ENCODE measurements at places on chromosomes 5 and 9. TPM values are rescaled to one million over a fixed set of nuclear protein-coding genes. Genes with fewer than 3 reads are reported as not detected.

FGD3 gene
- total RNA-seq: 10.4 TPM

DNA sequence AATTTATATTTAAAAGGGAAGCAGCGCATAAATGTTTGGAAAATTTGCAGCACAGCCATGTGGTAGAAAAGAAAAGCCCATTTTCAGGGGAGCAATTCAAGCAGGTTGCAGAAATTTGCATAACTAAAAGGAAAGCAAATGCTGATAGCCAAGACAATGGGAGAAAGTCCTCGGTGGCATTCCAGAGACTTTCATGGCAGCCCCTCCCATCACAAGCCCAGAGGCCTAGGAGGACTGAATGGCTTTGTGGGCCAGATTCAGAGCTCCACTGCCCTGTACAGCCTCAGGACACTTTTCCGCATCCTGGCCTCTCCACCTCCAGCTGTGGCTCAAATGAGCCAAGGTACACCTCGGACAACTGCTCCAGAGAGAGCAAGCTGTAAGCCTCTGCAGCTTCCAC, 462.9 kb downstream of the CDK5RAP2 start:
- no peaks in the 10 kb centered on the region for H3K27me3 ChIP-seq
- no peak for DNase-seq
- no peak overlapping the region for H3K4me3 ChIP-seq
- H3K36me3 ChIP-seq: no peaks in the 10 kb centered on the region

KIF24 gene
- total RNA-seq: 0.43 TPM

- no peak overlapping the region for H3K4me3 ChIP-seq
- no peak overlapping the region for H3K27ac ChIP-seq
- H3K27me3 ChIP-seq: no peaks in the 10 kb centered on the region
- H3K36me3 ChIP-seq: no peaks in the 10 kb centered on the region
- no peak for DNase-seq
- no peaks in the 10 kb centered on the region for H3K4me1 ChIP-seq
These were observed 32.5 kb downstream of the GLT6D1 start for GRCh38 chr9:135606885-135607259.

GRCh38 chr9:113966394-113966793, 90.3 kb downstream of the ZNF618 start:
- H3K27ac ChIP-seq: no peak overlapping the region
- no peaks in the 10 kb centered on the region for H3K36me3 ChIP-seq
- no peaks in the 10 kb centered on the region for H3K4me1 ChIP-seq
- no peak overlapping the region for H3K4me3 ChIP-seq
- DNase-seq: peak; percentile 31
- H3K27me3 ChIP-seq: no peaks in the 10 kb centered on the region

DNA sequence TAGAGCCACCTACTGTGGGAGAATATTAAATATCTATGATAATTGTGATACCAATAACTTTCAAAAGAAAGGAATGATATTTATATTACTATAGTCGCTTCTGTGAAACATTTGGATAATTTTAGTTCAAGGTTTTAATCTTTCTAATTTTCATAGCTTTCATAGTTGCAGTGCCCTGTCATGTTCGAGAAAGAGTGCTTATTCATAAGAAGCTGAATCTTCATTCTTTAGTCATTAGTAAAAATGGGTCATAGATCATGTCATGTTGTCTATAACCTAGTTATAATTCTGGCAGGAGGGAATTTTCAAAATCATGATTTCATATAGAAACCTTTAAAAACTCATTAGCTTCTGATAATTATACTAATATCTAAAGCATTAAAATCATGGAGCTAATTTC, 685.6 kb downstream of the CETN3 start:
- no peaks in the 10 kb centered on the region for H3K4me1 ChIP-seq
- H3K27me3 ChIP-seq: no peaks in the 10 kb centered on the region
- DNase-seq: no peak
- H3K27ac ChIP-seq: no peak overlapping the region
- no peaks in the 10 kb centered on the region for H3K36me3 ChIP-seq

DNA sequence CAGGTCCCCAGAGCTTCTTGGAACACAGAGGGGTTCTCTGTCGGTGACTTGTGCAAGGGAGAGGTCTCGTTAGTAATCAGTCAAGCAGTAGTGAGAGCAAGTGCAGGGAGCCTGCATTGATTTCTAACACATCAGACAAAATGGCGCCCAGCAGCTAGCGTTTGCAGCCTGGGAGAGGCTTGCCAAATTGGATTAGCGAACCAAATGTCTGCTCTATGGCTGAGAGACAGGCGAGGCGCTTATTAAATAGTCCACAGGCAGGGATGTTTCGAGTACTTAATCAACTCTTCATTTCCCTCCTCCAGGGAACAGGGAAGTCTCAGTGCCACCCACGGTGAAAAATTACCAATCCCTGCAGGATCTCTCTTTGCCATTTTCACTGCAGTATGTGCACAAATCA, 131.4 kb upstream of the SHB start:
- H3K27ac ChIP-seq: no peak overlapping the region
- H3K27me3 ChIP-seq: no peaks in the 10 kb centered on the region
- H3K4me1 ChIP-seq: no peaks in the 10 kb centered on the region
- H3K4me3 ChIP-seq: no peak overlapping the region
- H3K36me3 ChIP-seq: no peaks in the 10 kb centered on the region

- H3K4me1 ChIP-seq: no peaks in the 10 kb centered on the region
- DNase-seq: no peak
- no peaks in the 10 kb centered on the region for H3K36me3 ChIP-seq
- H3K4me3 ChIP-seq: no peak overlapping the region
- no peak overlapping the region for H3K27ac ChIP-seq
These were observed 58.4 kb downstream of the PCSK1 start for GRCh38 chr5:96374653-96375052.

- DNase-seq: no peak
- no peaks in the 10 kb centered on the region for H3K27me3 ChIP-seq
- no peak overlapping the region for H3K27ac ChIP-seq
- no peaks in the 10 kb centered on the region for H3K36me3 ChIP-seq
- H3K4me1 ChIP-seq: no peaks in the 10 kb centered on the region
These were observed 19.1 kb downstream of the PTGS1 start for GRCh38 chr9:122389799-122390481.

DNA sequence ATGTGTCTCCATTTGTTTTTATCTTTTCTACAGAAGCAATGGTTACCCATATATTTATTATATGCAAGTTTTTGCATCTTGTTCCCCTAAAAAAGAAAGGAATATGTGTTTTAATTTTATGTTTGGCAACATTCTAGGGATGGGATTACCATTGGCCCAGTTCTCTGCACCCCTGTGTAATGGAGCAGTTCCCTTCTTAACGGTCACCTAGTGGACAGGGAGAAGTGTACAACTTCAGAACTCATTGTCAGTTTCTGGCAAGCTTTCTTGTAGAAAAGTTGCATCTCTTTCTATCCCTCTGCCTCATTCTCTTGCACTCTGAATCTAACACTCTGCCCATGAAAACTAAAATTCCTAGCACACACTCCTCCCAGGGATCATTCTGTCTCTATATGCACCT, 78.2 kb downstream of the DOCK8 start:
- no peak overlapping the region for H3K4me3 ChIP-seq
- H3K4me1 ChIP-seq: no peaks in the 10 kb centered on the region
- DNase-seq: no peak
- H3K27me3 ChIP-seq: no peaks in the 10 kb centered on the region
- no peaks in the 10 kb centered on the region for H3K36me3 ChIP-seq
- no peak overlapping the region for H3K27ac ChIP-seq

DNA sequence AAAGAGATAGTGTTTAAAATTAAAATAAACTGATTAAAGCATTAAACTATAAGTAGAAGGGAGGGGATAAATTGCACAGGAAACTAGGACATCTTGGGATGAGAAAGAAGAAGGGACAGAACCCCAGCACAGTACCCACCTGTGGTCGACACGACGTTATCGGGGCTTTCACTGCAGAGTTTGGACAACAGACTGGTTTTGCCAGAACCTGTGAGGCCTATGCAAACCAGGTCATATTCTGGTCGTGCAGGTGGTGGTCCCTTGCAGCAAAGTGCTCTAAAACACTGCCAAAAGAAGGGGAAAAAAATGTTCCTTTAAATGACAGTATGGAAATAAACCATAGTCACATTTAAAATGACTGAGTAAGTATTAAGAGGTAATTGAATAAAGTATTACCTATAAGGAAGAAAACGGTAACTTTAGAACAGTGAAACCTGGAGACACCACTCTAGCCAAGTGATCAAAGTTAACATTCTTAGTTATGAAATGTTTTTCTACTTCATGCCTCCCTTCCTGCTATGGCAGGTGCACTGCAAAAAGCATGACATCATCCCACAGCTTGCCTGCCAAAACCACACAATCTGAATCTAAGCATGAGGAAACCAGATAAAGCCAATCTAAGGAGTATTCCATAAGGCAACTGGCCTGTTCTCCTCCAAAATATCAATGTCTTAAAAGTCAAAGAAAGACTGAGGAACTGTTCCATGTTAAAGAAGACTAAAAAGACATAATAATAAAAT, 138.6 kb downstream of the ARL15 start:
- H3K4me1 ChIP-seq: no peaks in the 10 kb centered on the region
- H3K27me3 ChIP-seq: no peaks in the 10 kb centered on the region
- no peaks in the 10 kb centered on the region for H3K36me3 ChIP-seq
- no peak overlapping the region for H3K4me3 ChIP-seq
- DNase-seq: peak; percentile 31

GRCh38 chr5:73176250-73176649, 3.3 kb downstream of the TMEM174 start:
- H3K36me3 ChIP-seq: no peaks in the 10 kb centered on the region
- no peaks in the 10 kb centered on the region for H3K4me1 ChIP-seq
- H3K4me3 ChIP-seq: no peak overlapping the region

DNA sequence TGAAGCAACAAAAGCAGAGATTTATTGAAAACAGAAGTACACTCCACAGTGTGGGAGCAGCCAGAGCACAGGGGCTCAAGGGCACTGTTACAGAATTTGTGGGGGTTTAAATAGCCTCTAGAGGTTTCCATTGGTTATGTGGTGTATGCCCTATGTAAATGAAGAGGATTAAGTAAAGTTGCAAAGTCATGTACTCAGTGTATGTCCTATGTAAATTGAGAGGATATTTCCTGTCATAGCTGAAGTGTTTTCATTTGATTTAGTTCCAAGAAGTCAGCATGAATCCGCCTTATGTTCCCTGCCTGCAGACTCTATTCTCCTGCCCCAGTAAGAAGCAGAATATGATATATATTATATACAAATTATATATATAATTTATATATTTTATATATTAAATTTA, 966.0 kb upstream of the COX7C start:
- H3K36me3 ChIP-seq: no peaks in the 10 kb centered on the region
- no peak overlapping the region for H3K27ac ChIP-seq
- no peaks in the 10 kb centered on the region for H3K4me1 ChIP-seq

- H3K4me3 ChIP-seq: no peak overlapping the region
- no peaks in the 10 kb centered on the region for H3K27me3 ChIP-seq
- no peak overlapping the region for H3K27ac ChIP-seq
- no peaks in the 10 kb centered on the region for H3K4me1 ChIP-seq
These were observed 292.9 kb upstream of the PUM3 start for GRCh38 chr9:3136686-3137346.

GRCh38 chr9:94772639-94773303, 46.3 kb downstream of the AOPEP start:
- no peaks in the 10 kb centered on the region for H3K4me1 ChIP-seq
- H3K27me3 ChIP-seq: no peaks in the 10 kb centered on the region
- H3K27ac ChIP-seq: no peak overlapping the region
- H3K4me3 ChIP-seq: no peak overlapping the region

GRCh38 chr9:136020206-136020605, 59.0 kb upstream of the UBAC1 start:
- no peaks in the 10 kb centered on the region for H3K27me3 ChIP-seq
- H3K4me1 ChIP-seq: peaks cover 11% of the 10 kb centered on the region
- DNase-seq: no peak
- H3K36me3 ChIP-seq: no peaks in the 10 kb centered on the region

DNA sequence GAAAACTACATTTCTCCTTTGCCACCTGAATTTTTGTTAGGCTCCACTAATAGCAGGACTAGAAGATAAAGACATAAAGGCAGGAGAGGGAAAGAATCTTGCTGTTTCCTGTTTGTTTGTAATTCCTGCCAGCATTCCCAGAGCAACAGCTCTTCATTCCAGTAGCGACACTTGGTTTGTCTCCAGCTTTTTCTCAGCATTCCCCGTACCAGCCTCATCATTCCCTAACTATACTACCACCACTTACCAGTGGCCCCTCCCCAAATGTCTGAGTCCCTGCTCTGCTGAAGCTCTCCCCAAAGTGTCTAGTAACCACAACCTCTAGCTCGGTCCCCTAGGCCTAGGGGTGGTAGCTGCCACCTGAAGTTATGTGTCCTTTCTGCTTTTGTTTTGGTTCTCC, 18.6 kb downstream of the CETN3 start:
- H3K36me3 ChIP-seq: no peaks in the 10 kb centered on the region
- DNase-seq: no peak
- no peaks in the 10 kb centered on the region for H3K27me3 ChIP-seq
- H3K4me1 ChIP-seq: no peaks in the 10 kb centered on the region

CRB2 gene
- total RNA-seq: not detected

- no peaks in the 10 kb centered on the region for H3K4me1 ChIP-seq
- H3K4me3 ChIP-seq: no peak overlapping the region
- H3K27me3 ChIP-seq: no peaks in the 10 kb centered on the region
These were observed 792.9 kb downstream of the PTPRD start for GRCh38 chr9:9819886-9820285.

- H3K4me1 ChIP-seq: no peaks in the 10 kb centered on the region
- no peak overlapping the region for H3K27ac ChIP-seq
- H3K27me3 ChIP-seq: no peaks in the 10 kb centered on the region
- H3K36me3 ChIP-seq: no peaks in the 10 kb centered on the region
These were observed 109.8 kb upstream of the TBC1D2 start for GRCh38 chr9:98365227-98365669.
